C1 segment of cervical spinal cord (tissue), 14 donors: ENCODE measurements at places on chromosomes 2 and 18.

GRCh38 chr2:29189052-29189451 is 73.8 kb downstream of the CLIP4 start:
- no peak for DNase-seq

GRCh38 chr18:52829876-52830405 is 489.9 kb downstream of the DCC start:
- no peak for DNase-seq

DNA sequence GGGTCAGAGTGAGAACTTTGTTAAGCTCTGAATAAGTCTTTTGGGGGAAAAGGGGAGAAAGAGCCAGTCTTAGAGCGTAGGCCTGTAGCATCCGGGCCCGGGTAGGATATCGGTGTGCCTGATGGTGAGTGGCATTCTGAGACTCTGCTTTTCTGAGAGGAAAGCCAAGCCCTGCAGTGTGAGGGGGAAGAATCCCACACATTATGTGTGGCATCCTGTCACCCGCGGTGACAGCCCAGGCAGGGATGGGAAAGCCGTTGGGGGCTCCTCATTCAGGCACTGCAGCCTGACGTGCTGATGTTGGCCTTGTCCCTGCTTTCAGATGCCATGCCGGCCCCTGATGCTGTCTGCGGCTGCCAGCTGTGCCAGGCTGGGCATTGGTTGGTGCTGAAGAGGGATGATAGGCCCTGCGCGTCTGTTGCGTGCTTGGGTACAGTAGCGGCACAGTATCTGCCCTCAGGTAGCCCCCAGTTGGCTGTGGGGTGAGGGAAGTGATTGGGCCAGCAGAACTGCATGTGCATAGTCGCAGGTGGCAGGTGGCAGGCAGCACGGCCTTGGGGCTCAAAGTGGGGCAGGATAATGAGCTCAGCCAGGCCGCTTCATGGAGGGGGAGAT is 37.6 kb downstream of the GLI2 start:
- no peak for DNase-seq

DNA sequence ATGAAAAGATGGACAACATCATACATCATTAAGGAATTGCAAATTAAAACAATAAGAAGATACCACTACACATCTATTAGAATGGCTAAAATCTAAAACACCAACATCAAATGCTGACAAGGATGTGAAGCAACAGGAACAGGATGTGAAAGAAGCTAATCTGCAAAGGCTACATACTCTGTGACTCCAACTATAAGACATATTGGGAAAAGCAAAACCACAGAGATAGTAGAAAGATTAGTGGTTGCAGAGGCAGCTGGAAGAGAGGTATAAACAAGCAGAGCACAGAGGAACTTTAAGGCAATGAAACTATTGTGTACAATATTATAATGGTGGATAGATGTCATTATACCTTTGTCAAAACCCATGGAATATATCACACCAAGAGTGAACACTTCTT is 393.7 kb upstream of the RAB6C start:
- DNase-seq, result no peak

DNA sequence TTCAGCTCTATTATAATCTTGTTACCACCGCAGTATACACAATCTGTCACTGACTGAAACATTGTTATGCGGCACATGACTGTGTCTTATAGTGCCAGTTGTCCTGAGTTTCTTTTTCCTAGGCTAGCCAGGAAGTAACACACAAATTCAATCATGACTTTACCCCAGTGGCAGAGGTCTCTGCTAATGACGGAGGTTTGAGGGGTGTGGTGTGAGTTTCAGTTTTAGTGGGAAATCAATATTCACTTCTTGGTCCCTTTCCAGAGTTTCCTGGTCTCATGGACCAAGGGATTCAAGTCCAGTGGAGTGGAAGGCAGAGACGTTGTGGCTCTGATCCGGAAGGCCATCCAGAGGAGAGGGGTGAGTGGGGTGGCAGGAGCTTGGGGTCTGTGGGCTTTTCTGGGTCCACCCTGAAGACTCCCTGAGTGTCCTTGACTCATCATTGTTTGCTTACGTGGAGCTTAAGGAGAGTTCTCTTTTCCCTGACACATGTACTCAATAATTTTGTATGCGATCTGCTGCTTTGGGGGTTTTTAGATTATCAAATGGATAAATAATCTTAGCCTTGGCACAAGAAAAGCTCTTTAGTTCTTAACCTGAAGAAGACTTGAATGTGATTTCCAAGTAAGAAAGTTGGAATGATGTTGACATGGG is 39.2 kb downstream of the HK2 start:
- no peak for DNase-seq

DNA sequence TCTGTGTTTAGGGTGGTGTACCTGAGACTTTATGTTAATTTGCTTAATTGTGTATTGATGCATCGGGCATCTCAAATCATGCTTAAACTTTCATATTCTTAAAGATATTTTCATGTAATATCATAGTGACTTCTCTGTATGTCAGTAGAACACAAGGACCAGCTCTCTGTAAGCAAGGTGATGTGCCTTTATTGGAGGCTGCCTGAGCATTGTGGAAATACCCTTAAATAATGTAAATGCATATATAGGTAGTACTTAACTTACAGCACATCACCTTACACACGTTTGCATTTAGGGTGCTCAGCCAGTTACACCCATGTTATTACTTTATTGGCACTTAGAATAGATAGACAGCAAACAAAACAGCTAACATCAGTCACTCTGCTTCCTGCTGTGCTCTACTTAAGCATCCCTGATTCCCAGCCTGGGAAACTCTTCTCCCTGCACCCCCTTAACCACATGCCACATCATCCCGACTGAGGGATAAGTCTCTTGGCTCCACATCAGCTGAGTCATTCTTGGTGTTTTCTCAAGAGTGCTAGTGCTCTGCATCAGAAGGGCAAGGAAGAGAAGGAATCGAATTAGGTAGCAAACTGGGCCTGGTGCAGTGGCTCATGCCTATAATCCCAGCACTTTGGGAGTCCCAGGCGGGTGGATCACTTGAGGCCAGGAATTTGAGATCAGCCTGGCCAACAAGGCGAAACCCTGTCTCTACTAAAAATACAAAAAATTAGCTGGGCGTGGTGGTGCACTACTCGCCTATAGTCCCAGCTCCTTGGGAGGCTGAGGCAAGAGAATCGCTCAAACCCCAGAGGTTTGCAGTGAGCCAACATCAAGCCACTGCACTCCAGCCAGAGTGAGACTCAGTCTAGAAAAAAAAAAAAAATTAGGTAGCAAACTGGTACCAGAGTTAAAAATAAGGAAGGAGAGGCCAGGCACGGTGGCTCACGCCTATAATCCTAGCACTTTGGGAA is 108.7 kb downstream of the MAP3K20 start:
- no peak for DNase-seq

- no peak for DNase-seq
Measured at GRCh38 chr18:58316396-58317342, 272.6 kb downstream of the NEDD4L start.

DNA sequence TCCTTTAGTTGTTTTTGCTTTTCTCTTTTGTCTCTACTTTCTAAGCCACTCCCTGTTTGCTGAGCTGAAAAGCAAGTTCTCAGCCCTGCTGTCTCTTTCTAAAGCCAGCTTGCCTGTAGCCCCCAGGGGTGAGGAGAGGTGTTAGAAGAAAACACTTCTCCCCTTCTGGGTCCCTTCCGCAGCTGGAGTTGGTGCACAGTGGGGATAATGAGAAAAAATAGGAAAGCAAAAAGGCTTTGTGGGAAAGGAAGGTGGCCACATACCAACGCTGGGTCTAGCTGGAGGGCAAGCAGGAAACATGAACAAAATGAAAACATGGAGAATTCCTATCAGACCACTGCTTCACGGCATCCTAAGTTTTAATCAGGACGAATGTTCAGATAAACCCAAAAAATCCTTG is 15.5 kb upstream of the SLC20A1 start:
- DNase-seq, result no peak

GRCh38 chr2:76793647-76794334 is 728.4 kb downstream of the LRRTM4 start:
- DNase-seq, result no peak

DNA sequence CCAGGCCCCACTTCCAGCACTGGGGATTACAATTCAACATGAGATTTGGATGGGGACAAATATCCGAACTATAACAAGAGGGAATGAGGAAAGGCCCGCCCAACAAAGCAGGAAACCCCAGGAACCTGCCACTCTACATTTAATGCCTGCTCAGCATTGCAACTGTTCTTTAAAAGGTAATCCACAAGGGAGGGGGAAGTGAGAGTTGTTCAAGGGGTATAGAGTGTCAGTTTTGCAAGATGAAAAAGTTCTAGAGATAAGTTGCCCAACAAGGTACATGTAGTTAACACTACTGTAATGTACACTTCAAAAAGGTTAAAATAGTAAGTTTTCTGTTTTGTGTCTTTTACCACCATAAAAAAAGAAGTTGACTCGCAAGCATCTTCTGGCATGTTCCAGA is 137.6 kb downstream of the MBD2 start:
- no peak for DNase-seq

DNA sequence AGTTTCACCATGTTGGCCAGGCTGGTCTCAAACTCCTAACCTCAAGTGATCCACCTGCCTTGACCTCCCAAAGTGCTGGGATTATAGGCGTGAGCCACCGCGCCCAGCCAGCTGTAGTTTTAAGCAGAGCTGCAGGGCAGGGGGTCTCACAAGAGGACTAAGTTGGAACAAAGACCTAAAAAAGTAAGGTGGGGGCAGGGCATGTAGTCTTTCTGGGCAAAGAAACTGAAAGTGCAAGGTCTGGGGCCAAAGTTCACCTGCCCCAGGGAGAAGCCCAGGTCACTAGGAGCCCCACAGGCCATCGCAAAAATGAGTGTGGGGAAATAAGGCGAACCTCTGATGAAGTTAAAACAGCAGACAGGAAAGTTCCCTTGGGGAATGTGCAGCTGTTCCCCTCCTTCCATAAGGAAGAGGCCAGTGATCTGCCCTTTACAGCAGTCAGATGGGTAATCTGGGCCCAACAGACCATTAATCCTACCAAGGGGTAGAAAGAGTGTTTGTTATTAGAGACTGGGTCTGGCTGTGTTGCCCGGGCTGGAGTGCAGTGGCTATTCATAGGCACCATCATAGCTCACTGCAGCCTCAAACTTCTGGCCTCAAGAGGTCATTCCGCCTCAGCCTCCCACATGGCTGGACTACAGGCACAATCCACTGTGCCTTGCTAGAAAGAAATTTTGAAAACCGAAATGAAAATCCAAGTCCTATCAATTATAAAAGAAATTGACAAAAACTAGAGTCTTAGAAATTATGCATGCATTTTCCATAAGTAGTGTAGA is 2.8 kb downstream of the SCLY start:
- DNase-seq, result no peak

- DNase-seq, result no peak
Measured at GRCh38 chr2:41985573-41986095, 62.2 kb upstream of the PKDCC start.

DNA sequence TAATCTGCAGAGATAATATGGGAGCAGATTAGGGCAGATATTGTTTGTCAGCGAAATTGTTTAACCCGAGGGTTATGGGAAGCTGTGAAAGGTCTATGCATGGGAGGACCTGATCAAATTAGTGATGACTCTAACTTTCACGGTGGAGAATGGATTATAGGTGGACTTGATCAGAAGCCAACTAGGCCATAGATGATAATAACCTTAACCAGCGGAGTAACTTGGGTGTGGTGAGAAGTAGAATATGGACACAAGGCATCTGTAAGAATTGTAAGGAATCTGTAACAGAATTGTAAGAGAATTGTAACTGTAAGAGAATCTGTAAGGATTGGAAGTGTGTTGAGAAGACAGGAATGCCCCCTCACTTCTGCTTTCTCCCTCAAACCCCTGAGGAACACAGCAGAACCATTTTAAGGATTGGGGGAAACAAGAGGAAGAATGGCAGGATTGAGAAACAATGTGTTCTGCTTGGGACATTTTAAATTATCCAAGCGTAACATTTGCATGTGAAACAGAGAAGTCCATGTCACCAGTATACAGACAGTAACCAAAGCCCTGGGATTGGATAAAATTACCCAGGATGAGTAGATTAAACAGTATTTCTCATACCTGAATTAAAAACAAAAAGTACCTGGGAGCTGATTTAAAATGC is 14.9 kb upstream of the SLC39A10 start:
- no peak for DNase-seq

DNA sequence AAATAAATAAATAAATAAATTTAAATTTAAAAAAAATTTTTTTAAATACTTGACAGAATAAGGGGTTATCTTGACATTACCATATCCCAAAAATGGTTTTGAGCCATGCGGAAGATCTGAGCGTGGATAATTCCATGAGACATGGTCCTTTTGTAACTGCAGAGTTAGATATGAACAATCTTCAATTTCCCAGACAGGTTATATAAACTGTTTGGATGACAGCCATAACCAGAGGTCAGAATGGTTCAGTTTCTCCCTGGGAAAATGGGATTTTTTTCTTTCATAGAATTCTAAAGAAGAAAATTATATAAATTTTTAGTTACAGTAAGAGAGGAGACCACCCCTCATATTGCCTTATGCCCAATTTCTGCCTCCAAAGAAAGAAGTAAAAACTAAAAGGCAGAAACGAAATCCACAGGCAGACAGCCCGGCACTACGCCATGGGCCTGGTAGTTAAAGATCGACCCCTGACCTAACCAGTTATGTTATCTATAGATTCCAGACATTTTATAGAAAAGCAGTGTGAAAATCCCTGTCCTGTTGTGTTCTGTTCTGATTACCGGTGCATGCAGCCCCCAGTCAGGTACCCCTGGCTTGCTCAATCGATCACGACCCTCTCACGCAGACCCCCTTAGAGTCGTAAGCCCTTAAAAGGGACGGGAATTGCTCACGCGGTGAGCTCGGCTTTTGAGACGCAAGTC is 3.0 kb downstream of the GALM start:
- no peak for DNase-seq

DNA sequence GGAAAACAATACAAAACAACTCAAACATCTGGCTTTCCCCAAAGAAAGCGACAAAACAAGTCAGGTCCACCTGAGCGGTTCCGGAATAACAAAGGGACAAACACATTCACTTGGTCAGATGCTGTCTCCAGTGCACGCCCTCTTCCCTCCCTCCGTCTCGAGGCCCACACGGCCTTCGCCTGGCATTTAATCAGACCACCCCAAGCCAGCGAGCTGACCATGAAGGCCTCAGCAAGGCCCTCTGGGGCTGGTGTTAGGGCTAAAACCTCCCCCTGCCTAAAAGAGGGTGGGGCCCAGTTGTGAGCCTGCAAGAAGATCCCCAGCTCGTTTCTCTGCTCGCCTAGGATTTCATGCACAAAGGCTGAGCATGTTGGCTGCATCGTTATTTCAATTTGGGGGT is 180.3 kb downstream of the EIPR1 start:
- no peak for DNase-seq

DNA sequence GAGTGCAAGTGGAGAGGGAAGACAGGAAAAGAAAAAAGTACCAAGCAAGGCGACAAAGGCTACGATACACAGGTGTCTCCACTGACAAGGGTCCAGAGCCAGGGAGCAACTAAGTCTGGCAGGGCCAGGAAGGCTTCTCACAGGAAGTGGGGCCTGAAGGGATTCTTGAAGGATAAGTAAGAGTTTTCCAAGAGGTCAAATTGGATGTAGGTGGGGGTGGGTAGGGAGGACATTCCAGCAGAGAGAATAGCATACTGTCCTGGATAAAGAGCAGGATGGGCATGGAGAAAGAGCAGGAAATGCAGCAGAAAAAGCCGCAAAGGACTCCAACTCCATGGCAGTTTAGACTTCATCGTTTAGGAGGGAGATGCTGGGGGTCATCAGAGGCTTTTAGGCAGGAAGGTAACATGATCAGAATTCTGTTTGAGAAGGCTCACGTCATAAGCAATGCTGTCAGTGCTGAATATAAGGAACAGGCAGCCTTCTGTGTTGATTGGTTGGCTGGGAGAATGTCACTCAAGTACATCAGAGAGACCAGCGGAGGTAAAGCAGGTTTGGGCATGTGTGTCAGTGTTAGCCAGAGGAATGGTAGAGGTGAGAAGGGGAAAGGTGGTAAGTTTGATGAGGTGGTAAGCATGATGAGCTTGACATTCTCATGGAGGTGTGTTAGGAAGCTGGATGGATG is 35.1 kb downstream of the ARHGAP25 start:
- DNase-seq, result no peak
